ENCODE measurements at places on chromosomes 3 and 15. TPM values are rescaled to one million over a fixed set of nuclear protein-coding genes. Genes with fewer than 3 reads are reported as not detected.

DNA sequence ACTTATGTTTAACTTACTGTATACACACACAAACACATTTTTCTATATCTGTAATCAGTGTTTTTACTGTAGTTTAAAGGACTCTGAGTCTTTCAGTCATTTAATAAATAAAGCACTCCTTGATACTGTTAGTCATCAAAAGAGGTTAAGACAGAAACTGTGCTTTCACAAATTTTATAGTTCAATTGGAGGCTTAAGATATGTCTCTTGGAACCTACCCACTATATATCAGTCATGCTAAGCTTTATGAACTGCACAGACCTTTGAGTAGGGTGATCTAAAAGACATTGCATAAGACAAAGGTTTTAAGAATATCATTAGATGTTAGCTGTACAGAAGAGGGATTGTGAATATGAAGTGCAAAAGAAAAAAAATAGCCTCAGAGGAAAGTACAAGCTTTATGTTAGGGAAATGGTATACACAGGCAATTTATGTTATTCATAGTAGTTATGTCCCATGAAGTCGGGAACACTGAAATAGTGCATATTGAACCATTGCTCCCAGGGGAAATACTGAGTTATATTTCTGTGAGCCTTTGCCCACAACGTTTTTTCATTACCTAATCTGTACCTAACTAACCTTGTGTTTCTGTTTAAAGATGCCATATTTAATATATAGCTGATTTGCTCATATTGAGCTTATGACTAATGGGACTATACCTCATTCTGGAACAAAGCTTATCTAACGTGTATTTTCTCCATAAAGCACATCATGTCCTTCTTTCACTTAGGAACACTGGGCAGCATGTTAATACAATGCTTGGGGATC is 19.7 kb downstream of the CHMP2B start:
- DNase-seq: no peak

GRCh38 chr3:15557511-15557946 is 36.0 kb upstream of the COLQ start:
- DNase-seq: no peak

GRCh38 chr3:102460579-102460978 is 25.8 kb downstream of the ZPLD1 start:
- no peak for DNase-seq

DNA sequence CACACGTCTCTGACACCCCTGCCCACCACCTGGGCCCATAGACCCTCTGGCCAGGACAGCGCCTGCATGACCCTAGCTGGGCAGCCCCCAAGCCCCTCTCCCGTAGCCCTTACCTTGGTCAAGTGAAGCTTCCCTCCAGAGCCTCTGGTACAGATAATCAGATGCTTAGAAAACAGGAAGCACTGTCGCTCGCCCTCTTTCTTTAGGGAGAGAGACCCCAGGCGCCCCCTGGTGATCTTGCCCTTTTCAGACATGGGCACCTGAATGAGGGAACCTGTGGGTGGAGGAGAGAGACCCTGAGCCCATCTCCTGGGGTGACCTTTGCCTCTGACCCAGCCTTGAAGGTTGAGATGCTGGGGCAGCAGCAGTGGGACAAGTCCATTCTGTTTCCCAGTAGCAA is 65.4 kb downstream of the RASGRF1 start:
- no peak for DNase-seq

The RTP3 gene
- not detected for total RNA-seq

DNA sequence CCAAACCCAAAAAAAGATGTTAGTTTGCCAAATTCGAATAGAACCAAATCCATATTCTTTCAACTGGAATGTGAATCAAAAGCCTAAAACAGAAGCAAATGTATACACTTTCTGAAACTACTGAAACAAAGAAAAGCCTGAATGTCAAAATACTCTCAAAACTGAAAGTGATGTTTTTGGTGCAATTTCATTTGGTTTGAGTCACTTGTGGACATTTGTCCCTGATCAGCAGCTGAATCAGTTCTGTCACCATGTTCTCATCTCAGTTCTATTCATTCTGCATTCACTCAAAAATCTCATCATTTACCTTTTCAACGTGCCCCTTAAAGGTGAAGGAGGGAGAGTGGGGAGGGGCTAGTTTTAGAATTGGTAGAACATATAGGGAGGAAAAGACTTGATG is 266.8 kb downstream of the ABHD5 start:
- DNase-seq: no peak

GRCh38 chr15:58999694-59000093 is 12.2 kb downstream of the RNF111 start:
- no peak for DNase-seq

- DNase-seq: no peak
Measured at GRCh38 chr15:74315626-74316025, 51.8 kb downstream of the CYP11A1 start.

GRCh38 chr3:9947025-9947995 is 4.9 kb downstream of the PRRT3 start:
- DNase-seq: no peak

DNA sequence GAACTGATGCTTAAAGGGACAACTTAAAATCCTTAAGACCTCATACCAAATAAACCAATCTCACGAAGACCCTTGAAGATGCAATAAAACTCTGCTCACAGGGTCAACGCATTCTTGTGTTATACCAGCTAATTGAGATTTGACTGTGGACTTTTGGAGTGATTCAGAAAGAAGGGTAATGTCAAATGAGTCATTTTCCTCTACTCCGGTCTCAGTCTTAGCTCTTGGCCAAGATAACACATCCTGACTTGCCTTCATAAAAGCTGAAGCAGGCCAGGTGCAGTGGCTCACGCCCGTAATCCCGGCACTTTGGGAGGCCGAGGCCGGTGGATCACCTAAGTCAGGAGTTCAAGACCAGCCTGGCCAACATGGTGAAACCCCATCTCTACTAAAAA is 3.8 kb downstream of the PKM start:
- no peak for DNase-seq

GRCh38 chr15:56929933-56930332 is 11.5 kb downstream of the TCF12 start:
- DNase-seq: no peak

DNA sequence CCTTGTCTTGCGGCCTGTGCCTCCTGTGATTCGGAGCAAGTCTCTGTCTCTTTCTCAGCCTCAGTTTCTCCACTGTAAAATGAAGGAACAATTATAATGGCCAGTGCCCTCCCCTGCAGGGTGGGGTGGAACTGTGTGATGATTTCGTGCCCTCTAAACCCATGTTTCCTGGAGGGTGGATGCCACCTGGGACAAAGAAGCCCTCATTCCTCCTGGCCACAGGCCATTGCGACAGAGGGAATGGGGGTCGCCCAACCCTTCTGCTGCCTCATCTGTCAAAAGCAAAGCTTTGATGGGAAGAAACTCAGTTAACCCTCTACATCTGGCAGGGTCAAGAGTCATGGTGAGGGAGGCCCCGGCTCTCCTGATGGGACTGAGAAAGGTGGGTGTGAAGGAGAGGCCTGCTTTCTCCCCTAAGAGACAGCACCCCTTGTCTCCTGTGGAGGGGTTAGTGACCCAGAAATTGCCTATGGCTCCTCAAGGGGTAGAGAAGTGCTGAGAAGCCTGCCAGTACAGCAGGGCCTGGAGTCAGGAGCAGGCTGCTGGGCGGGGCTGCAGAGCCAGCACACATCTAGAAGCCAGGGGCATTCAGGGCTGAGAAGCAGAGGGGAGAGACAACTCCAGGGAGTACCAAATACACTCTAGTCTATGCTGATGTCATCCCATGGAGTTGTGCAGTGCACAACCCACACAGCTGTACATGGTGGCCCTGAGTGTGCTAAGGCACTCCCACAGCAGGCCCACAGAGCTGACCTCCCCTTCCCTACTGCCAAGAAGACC is 61.0 kb downstream of the PLXNA1 start:
- no peak for DNase-seq

- DNase-seq: no peak
Measured at GRCh38 chr3:196192036-196192523, 19.1 kb downstream of the ZDHHC19 start.

DNA sequence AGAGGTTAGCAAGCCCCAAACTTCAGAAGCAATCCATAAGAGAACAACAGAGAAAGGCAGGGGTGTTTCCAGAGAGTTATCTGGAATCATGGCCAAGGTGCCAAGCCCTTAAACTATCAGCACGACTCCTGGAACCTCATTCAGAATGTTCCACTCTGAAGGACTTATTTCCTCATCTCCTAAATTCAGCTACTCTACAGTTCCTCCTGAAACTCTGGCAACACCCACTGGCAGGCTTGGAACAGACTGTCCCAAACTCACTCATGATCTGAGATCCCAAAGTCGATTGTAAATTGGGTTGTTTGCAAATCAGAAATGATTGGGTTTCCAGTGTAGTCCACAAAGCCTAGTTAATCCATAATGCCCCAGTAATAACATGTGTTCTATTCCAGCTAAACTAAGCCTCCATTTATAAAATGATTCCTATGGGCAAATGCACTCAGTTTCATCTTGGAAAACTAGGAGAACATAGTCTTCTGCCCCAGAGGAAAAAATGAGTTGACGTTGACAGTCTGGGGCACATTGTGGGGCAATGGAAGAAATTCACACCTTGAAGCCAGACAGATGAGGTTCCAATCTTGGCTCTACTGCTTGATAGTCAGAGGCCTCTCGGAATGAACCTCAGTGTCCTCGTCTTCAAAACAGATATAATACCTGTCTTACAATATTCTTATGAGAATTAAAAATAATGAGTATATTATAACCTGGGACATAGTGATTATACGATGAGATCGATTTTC is 65.9 kb downstream of the SLCO2A1 start:
- DNase-seq: no peak

The FOXL2NB gene
- total RNA-seq: not detected

GRCh38 chr3:100384733-100385525 is 16.0 kb downstream of the TOMM70 start:
- no peak for DNase-seq

The MYZAP gene
- 65.5 TPM for total RNA-seq

GRCh38 chr15:72345280-72345679 is 25.3 kb upstream of the CELF6 start:
- DNase-seq: no peak

GRCh38 chr3:30775040-30775439 is 119.4 kb downstream of the GADL1 start:
- no peak for DNase-seq

The ECT2 gene
- total RNA-seq: 9.1 TPM

The RTP1 gene
- not detected for total RNA-seq

DNA sequence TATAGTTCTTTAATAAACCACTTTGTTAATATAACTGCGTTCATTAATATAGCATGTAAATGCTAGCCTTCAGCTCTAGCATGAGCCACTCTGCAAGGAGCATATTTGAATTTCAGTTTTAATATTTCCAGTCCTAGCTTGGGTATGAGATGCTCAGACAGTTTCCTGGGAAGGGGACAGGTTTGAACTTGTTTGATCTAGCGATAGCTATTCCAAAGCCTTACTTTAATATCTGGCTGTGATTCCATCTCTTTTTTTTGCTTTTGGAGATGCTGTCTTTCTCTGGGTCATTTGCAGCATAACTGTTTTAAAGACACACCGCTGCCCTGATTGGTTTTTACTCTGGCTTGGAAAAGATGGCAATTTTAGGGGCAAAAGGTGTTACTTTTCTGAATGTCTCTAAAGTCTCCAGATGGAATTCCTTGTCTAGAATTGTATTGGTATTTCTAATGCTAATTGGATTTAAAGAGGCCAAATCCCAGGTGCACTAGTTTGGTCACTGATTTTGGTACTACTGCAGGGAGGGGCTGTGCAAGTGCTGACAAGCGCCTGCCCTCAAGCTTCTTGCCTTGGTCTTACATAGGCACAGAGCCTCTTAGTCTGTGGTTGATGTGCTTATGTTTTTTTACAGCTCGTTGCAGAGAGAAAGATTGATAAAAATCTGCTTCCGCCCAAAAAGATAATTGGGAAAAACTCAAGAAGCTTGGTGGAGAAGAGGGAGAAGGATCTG is 2.8 kb downstream of the NISCH start:
- DNase-seq: no peak
